ENCODE measurements at places on chromosomes 12 and 14.

- no peak for DNase-seq
Measured at GRCh38 chr14:92737619-92738188, 10.7 kb downstream of the LGMN start.

DNA sequence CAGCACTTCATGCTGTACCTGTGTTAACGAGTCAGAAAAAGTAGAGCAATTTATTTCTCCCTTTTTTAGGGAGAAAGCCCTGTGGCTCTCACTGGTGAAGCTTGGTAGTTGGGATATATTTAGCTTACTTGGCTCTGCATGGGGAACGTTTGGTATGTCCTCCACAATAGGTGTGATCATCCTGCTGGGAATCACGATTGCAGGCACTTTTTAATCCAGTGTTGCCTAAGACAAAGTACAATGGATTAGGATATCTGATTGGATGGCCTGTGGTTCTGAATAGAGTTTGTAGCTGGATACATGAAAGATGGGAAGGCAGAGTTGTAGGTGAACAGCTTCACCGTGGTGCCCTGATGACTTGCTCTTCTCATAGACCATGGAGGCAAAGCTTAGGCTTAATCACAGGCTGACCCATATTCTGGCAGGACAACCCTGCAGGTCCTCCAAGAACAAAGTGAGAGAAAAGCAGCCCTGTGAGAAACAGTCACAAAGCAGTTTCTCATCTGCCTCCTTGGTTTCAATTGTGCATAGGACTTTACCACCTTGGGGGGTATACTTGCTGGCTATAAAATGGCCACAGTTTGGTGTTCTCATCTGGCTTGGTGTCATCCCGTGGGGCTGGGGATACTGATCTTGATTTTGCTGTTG lies 7.5 kb downstream of the RESF1 start:
- DNase-seq, result no peak

DNA sequence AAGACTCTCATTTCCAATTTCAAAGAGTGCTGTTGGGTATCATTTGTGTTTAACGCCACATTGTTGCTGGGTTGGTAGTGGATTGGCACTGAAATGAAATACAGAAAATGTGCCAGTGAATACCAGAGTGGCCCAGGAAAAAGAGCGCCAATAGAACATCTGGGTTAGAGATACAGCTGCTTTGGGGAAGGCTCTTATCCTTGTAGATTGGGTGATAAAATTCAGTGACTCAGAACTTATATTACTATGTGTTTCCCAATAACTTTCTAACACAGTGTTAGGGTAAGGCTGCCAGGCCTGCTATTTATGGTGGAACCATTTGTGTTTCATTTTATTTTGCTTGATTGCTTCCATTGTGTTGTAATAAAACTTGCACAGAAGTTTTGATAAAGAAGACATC lies 168.2 kb upstream of the SSTR1 start:
- DNase-seq, result no peak

DNA sequence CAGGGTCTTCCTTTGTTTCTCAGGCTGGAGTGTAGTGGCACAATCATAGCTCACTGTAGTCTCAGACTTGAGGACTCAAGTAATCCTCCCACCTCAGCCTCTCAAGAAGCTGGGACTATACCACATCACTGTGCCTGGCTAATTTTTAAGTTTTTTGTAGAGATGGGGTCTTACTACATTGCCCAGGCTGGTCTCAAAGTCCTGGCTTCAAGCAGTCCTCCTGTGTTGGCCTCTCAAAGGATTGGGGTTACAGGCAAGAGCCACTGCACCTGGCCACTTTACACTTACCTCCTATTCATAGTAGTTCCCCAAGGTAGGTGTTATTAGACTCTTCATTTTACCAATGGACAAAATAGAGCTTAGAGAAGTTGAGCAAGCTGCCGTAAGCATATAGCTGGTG lies 29.2 kb downstream of the STYX start:
- no peak for DNase-seq

DNA sequence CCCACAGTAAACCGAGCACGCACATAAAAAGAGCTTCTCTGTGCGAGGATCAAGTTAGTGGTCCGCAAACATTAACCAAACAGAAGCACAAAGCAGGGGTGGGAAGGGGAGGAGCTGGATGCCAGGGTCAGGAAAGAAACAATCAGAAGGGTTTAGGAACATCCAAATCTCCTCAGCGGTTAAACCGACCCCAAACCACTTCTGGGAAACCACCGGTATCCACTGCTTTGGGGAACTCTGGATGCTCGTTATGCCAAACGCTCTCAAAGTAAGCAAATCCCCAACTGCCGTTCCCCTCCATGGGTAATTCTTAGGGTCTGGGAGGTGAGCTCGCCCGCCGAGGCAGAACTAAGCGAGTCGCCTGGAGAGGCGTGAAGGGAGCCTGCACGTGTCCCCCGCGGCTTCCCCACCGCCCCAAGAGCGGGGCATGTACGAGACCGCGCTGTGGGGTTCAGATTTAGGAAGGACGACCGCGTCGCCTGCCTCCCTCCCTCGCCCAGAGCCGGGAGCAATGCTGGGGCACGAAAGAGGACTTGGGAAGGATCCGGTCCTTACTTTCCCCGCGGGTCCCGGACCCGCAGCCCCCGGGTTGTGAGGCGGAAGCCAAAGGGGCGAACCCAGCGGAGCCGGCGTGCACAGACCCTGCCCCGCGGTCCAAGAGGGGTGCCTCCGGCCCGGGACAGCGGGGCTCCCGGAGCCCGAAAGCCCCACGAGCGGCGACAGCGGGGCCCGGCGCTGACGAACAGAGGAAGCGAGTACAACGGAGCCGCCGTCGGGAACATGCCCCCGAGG lies 711 bp downstream of the SBNO1 start:
- peak; percentile 3 for DNase-seq

GRCh38 chr12:1630827-1631591 lies 2.0 kb downstream of the WNT5B start:
- DNase-seq, result no peak

DNA sequence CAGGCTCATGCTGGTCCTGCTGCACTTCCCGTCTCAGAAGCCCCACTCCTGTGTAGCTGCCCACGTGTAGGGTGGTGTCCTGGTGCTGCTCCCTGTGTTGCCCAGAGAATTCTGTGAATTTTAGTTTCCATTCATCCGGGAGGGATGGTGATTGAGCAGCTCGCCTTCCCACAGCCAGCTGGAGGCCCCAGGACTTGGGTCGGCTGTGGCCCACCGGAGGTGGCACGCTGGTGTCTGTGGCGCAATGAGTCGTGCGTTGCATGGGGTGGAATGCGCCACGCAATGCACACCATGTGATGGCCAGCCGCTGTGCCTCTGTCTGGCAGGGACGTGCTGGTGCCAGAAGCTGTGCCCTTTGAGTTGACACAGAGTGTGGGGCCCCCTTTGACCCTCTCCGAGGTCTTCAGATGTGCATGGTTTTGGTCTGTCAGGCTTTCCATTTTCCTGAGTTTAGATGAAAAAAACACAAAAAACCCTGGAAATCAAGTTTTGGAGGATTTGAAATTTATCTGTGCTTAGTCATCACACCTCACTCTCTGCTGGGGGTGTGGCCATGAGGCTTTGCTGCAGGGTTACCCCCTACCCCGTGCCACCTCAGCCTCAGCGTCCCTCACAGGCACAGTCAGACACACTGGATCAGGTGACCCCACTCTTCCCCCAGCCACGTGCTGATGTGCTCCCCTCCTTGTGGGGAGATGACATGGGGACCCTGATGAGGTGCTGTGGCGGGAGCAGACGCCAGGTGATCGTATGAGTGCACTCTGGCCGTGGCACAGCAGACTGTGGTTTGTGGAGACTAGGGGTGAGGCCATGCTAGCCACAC lies 64.6 kb downstream of the EP400 start:
- no peak for DNase-seq

GRCh38 chr12:3303410-3304136 lies 187.4 kb upstream of the PRMT8 start:
- DNase-seq, result no peak

- DNase-seq, result no peak
Measured at GRCh38 chr12:32091696-32092095, 15.0 kb upstream of the BICD1 start.

DNA sequence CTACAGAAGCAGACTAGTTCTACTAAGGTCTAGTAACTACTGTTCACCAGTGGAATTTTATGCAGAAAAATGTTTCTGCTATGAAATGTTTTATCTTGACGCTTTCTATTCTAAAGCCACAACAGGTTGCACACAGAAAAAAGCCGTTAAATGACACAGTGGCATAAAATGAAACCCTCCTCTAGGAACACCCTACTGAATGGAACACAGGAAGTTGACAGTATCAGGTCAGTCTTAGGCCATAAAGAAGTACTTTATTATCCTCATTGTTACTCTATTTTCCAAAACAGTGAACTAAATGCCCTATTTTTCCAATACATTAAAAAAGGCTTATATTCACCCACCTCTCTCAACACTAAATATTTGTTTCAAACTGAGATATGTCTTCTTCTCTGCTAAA lies 21.9 kb downstream of the EPS8 start:
- DNase-seq, result no peak
